ENCODE measurements at places on chromosomes 2 and 18.

DNA sequence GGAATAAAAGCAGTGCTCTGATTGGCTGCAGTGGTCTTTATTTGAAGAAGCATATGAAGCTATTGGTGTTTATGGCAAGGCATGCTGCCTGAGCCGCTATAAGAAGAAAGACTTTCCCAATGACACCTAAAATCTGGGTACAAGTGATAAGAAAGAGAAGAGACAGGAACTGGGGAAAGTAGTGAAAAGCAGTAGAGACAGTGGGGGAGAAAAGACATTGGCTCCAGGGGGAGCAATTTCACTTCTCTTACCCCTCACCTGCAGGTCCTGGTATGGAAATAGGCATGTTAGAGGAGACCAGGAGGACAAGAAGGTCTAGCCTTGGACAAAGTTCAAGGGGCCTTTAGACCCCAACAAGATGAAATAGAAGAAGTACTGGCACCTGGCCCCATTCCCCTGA is 47.1 kb downstream of the PLCL1 start:
- no peak for DNase-seq

GRCh38 chr2:1153920-1154319 is 203.3 kb downstream of the SNTG2 start:
- DNase-seq = no peak

DNA sequence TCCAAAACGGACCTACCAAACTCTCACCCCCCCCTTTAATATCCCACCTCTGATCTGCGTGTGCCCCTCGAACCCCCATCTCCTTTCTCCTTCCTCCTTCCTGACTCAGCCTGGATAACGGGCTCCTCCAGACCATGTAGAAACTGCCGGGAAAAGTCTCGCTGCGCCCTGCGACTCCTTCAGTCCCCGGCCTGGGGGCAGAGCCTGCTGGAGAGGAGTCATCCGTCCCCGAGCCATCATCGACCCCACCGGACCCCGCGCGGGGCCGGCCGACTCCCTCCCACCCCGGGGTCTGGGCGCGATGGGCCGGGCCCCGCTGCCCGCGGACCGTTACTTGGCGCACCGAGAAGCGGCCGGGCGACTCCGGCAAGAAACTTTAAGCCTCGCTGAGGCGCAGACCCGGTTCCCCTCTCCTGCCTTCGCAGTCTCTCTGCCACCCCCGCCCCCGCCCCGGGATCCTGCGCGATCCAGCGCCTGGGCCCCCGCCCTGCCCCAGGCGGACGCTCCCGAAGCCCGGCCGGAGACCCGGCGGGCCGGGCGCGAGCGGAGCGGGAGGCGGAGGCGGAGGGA is 3.4 kb downstream of the ZEB2 start:
- DNase-seq = no peak

DNA sequence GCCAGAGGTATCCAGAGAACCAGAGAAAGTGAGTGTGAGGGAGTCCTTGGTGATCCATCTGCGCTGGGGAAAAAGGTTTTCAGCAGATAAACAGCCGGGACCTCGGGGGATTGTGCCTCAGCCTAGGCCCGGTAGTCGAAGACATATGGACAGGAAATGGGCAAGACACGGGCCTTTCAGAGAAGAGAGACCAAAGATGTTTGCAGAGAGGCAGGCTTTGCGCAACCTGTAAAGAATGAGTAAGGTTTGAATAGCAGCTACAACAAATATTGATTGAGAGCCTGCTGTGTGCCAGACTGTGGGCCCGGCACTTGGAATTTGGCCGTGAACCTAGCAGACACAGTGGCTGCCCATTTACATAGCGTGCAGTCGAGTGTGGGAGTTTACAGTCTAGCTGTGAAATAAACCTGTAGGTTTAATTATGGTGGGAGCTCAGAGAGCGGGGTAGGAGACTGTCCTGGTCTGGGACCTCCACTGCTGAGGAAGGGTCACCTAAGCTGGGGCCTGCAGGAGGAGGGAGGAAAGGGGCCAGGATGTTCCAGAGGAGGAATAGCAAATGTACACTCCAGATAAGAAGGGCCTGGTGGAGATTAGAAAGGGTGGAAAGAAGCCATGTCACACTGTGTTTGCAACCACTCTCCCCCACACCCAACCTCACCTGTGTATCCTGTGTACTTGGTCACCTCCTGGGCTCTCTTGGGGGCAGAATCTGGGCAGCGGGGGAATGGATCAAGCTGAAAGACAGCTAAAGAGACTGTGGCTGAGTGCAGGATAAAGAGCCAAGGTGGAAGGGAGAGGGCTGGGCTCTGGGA is 3.0 kb downstream of the SH2D6 start:
- DNase-seq = peak; percentile 88

DNA sequence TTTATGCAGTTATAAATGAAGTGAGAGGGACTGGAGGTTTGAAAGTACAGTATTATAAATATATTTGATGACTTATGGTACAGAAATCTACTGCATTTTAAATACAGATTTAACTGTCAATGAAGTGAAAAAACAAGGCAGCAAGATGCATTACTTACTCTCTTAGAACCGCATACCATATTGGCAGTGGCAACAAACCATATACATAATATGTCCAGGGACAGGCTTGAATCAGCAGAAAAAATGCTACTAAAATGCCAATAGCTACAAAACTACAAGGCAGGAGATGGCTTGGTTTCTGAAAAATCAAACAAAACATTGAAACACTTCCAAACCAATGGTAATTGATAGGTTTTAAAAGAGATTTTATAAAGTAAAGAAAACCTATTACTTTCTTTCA is 77.2 kb downstream of the PIGN start:
- DNase-seq = no peak

GRCh38 chr2:237392186-237392585 is 21.8 kb downstream of the COL6A3 start:
- no peak for DNase-seq

GRCh38 chr2:164840458-164840929 is 1.1 kb downstream of the COBLL1 start:
- peak; percentile 66 for DNase-seq

DNA sequence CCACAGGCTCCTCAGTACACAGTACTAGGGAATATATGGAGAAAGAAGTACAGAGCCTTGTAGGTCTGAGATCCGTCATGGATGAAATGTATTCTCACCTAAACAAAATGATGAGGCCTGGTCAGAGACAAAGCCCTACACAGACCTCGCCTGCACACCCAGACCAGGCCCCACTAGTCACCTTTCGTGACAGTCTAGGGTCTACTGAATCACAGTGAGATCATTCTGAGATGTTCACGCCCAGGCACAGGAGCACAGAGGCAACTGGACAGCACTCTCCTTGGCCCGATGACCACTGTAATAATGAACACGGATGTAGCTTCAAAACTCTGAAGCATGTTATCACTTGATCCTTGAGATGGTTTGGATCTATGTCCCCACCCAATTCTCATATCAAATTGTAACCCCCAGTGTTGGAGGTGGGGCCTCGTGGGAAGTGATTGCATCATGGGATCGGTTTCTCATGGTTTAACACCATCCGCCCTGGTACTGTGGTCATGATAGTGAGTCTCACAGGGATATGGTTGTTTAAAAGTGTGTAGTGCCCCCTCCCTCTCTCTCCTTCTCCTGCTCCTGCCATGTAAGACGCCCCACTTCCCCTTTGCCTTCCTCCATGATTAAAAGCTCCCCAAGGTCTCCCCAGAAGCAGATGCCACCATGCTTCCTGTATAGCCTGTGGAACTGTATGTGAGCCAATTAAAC is 15.1 kb downstream of the DOCK10 start:
- DNase-seq = no peak

GRCh38 chr2:225937625-225938187 is 538.2 kb downstream of the NYAP2 start:
- no peak for DNase-seq

- peak; percentile 45 for DNase-seq
Observed at GRCh38 chr2:74481961-74482800, 617 bp downstream of the CCDC142 start.

DNA sequence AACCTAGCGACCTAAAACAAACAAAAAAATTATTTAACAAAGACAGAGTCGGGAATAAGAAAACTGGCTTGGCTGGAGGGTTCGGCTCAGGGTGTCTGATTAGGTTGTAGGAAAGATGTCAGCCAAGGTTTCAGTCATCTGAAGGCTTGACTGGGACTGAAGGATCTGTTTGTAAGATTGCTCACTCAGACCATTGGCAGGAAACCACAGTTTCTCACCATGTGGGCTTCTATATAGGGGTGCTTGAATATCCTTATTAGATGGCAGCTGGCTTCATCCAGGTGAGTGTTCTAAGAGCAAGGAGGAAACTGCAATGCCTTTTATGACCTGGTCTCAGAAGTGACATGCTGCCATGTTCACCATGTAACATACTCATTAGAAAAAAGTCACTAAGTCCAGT is 999 bp upstream of the IL36B start:
- no peak for DNase-seq

DNA sequence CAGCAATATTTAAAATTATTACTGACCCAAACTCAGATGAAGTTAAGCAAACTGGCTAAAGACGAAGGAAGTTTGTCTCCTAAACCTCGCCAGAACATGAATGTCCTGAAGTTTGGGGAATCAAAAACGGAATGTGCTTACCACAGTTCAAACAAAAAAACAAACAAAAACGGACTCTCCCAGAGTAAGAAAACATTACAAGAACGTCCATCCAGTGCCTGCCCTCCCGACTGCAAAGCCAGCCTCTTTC is 1.1 kb downstream of the KANSL1L start:
- no peak for DNase-seq

DNA sequence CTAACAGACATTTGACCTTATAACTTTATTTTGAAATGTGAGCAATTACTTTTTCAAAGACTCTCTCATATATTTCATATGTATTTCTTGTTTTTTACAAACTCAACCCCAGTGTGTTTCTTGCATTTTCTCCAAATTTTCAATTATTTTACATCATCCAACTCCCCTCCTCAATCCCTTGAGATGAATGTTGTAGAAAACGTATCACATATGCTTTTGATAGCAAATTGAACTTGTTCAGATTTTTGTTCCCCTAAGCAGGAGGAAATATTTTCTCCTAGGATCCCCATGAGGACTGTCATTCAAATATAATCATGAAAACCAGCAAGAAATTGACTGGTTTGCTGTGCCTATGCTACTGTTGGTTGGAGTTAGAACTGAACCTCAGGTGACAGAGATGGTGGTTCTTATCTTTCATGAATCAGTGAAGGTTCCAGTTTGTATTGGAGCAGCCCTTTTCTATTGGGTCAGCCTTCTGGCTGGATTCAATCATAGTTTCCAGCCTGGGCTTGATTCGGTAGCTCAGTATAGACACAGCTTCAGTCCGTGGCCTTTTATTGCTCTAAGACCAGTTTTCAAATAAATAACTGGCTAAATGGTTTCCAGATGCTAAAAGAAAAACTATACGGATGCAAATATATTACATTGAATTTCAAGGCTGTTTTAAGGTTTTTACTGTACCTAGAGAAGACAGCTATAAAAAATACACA is 591.0 kb downstream of the EPHA4 start:
- DNase-seq = no peak

- DNase-seq = no peak
Observed at GRCh38 chr18:2683055-2683454, 27.5 kb downstream of the SMCHD1 start.

- DNase-seq = no peak
Observed at GRCh38 chr2:160402997-160403979, 90.3 kb downstream of the RBMS1 start.

DNA sequence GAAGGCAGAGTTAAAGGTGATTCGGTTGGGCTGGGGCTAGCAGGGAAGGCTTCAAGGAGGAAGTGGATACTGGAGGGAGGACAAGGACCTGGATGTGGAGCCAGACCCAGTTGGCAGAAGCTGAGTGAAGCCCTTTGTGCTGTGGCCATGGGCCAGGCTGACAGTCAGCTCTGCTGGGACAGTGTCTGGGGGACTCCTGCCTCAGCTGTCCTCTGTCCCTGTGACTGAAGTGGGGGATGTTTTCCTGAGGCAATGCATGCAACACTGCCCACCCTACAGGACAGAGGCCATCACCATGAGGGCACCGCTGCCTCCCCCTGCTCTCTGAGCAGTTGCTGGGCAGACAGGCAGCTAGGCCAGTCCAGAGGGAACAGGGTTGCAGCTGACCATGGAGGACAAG is 40.0 kb downstream of the ST8SIA5 start:
- no peak for DNase-seq

DNA sequence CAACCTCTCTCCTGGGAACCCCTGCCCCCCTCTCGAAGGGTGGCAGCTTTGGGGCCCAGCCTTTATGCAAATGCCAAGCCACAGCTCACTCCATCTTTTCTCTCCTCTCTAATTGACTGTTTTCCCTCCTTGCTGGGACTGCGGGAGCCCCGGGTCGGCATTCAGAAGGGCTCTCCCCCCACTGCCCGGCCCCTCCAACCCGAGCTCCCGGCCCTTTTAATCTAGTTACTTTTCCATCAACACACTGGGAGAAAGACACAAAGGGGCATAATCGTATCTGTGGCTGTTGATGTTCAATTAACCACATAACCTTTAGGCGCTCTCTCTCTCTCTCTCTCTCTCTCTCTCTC is 95.4 kb downstream of the INHBB start:
- no peak for DNase-seq

GRCh38 chr2:161136696-161137324 is 23.4 kb upstream of the TANK start:
- peak; percentile 41 for DNase-seq

DNA sequence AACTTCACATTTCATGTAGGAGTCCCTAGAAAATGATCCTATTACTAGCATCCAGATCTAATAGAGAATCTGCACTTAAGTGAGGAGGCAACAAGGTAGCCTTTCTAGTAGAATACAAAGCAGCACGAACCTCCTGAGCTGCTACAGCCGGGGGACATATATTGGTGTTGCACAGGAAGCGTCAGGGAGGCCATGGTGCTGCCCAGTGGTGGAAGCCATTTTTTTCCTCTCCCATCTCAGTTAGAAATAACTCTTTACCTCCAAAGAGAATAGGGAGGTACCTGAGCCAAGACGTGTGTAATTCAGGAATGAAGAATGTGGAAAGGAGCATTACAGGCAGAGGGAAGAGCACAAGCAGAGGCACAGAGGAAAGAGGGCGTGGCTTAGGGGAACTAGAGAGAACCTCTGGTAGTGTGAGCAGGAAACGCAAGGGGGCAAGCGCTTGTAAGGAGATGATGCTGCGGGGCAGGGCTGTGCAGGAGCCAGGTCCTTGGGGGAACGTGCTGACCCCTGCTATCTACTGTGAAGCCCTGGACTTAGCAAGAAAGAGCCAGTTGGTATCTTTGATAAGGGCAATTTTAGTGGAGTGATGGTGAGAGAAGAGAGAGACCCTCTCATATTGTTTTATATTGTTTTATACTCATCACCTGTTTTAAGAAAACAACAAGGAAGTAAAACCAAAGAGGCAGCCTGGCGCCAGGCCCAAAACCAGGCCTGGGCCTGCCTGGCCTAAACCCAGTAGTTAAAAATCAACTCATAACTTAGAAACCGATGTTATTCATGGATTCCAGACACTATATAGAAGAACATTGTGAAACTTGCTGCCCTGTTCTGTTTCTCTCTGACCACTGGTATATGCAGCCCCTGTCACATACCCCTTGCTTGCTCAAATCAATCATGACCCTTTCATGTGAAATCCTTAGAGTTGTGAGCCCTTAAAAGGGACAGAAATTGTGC is 50.0 kb upstream of the TTC39C start:
- no peak for DNase-seq

- DNase-seq = no peak
Observed at GRCh38 chr2:60453872-60454271, 99.6 kb downstream of the BCL11A start.
